Stimulated activated CD8-positive, alpha-beta memory T cell treated with anti-CD3 and anti-CD28 coated beads, Interleukin-2, amount 100 ng/mL, for 48 hours (primary cell): ENCODE measurements at places on chromosomes 11 and 22.

GRCh38 chr11:44282620-44283019 lies 27.3 kb downstream of the ALX4 start:
- DNase-seq, result no peak

GRCh38 chr11:108697872-108698473 lies 33.1 kb downstream of the DDX10 start:
- no peak for DNase-seq

- DNase-seq, result no peak
Measured at GRCh38 chr11:47051217-47051616, 114.7 kb downstream of the CSTPP1 start.

- no peak for DNase-seq
Measured at GRCh38 chr11:122714004-122714403, 58.5 kb downstream of the UBASH3B start.

DNA sequence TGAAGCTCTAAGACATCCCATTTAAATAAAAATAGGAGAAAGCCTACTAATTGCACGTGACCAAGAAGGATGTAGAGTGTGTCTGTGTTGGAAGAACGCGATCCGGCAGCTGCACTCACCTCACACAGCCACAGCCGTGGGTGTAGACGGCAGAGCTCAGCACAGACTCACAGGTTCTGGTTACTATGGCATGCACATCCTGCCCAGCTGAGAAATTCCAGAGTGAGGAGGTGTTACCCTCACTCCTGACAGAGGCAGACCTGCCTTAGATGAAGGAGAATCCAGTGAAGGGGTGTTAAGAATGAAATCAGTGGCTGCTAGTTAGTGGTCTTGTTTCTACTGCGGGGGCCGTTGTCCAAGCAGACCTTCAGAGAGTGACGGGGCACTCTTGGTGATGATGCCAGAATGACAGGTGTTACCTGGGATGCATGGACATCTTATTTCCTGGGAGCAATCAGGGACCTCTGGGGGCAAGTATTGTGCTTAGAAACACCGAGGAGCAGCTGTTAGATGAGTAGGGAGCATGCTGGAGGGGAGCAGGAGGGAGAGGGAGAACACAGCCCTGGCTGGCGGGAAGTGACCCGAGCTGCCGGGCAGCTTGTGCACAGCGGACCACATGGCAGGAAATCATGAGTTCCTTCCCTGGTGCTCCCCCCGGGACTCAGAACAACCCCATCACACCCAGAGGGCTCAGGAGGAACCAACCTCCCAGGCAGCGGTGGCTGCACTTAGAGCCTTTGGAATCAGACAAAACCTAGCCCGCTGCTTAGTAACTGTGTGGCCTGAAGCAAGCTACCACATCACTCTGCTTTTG lies 12.3 kb downstream of the KCNJ5 start:
- no peak for DNase-seq

DNA sequence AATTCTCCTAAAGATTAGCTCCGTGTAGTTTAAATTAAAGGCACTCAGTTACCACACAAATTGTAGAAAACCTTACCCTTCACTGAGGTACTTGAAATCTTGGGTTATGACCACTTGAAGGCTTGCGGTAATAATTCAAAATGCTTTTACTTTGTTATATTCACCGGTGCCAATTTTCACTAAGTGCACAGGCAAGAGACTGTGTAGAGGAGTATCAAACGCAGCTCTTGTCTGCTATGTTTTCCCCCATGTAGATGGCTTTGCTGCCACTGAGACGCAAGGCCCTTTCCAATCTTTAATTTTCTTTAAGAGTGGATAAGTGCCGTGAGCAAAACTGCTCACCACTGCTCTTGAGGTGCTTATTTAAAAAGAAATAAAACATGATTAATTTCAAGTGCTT lies 155.8 kb downstream of the CADM1 start:
- no peak for DNase-seq

GRCh38 chr11:35917676-35918075 lies 26.2 kb upstream of the LDLRAD3 start:
- DNase-seq, result no peak

- DNase-seq, result no peak
Measured at GRCh38 chr11:22802861-22803260, 26.7 kb downstream of the SVIP start.

DNA sequence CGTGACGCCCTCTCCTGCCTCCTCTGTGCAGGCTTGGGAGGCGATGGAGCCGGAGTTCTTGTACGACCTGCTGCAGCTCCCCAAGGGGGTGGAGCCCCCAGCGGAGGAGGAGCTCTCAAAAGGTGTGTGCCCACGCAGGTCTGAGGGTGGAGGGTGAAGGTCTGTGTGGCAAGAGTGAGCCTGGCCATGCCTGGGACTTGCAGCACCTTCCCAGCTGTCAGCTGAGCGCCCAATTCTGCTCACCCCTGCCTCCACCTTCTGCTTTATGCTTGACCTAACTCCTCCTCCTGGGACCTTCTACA lies 2.5 kb downstream of the PARVG start:
- DNase-seq, result no peak

DNA sequence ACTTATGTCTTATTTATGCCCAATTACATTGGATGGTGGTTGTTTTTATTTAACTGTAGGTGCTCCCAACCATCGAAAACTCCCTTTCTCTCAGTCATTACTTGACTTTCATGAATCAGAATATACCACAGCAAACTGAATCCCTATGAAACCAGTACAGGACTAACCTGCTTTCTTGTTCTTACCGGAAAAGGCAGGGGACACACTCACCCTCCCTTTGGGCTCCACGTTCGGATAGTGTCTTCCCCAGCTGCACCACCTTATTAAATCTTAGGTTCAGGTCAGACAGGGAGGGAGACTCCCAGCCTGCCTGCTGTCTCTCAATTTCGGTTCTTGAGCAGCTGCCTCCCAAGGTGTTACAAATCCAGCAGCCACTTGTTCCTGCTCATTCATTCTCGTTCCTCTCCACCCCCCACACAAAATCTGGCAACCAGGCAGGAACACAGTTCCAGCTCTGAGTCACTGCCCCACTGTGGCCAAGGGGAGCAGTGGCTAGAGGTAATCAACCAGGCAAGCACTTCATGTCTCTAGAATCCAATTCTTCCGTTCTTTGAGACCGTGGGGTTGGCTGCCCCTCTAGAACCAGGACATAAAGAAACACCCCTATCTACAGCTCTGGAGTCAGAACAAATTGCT lies 133.0 kb downstream of the PLEKHA7 start:
- no peak for DNase-seq

DNA sequence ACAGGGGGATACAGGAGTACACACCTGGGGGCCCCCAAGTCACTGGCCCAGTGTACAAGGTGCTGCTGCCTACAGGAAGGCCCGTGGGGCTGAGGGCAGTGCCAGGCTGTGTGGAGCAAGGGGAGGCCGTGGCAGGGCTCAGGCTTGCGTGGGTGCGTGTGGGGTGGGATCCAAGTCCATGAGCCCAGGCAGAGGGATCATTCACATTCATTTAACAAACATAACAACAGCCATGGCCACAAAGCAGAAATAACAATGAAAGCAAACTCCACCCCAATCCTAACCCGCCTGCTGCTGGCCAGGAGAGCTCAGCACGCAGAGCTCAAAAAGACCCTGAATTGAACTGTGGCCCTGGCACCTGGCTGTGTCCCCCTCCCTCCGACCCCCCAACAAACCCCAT lies 17.0 kb upstream of the SCGB1A1 start:
- no peak for DNase-seq

- DNase-seq, result no peak
Measured at GRCh38 chr11:60718524-60719316, 5.8 kb upstream of the MS4A18 start.

GRCh38 chr22:42438293-42438650 lies 6.1 kb upstream of the NFAM1 start:
- no peak for DNase-seq

- no peak for DNase-seq
Measured at GRCh38 chr11:10908215-10908951, 50.5 kb upstream of the ZBED5 start.

- no peak for DNase-seq
Measured at GRCh38 chr11:42778193-42778592, 533.6 kb upstream of the API5 start.

GRCh38 chr11:12824281-12825041 lies 150.2 kb downstream of the TEAD1 start:
- DNase-seq, result no peak

DNA sequence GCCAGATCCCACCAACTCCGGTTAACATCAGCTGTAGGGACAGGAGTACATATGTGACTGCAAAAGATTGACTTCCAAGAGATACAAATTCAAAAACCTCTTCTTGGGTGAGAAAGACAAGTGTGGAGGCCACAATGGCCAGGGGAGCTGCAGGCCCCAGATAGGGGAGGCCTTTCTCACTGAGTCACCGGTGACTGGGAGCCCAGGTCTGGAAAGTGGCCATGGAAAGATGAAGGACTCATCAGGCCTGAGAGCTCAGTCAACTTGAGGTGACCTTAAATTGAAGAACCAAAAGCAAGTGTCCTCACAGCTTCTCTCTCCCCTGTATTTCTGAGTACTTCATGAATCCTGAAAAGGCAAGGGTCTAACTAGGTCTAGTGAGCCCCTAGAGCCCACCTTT lies 90.4 kb upstream of the CLPB start:
- no peak for DNase-seq

DNA sequence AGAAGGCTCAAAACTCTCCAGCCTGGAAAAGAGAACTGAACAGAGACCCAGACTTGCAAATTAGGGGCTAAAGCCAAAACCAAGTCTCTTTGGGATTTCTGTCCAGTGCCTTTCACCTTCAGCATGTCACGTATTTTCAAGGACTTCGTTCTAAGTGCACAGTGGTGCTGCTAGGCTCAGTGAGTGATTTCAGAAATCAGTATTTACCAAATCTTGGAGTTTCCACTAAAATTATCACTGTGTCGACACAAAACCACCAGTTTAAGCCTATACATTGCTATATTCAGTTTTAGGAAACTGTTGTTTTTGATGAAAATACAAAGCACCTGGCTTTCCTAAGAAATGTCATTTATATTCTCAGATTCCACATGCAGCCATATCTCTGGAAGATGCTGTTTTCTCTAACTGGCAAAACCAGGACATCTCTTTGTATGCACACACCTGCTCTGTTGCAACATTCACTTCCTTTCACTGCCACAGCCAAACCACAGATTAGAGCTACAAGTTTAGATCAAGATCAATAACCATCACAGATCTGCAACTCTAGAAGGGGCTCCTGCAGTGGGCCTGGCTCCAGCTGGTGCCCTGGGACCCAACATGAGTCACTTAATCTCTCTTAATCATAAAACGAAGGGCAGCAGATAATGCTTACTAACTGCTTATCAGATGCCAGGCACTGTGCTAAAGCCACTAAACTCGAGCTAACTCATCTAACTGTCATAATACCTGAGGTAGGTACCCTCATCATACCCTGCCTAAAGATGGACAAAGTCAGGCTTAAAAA lies 22.3 kb downstream of the SMCO4 start:
- no peak for DNase-seq

- DNase-seq, result no peak
Measured at GRCh38 chr11:34680918-34681586, 60.2 kb downstream of the EHF start.

- no peak for DNase-seq
Measured at GRCh38 chr11:96256215-96257011, 86.6 kb downstream of the MAML2 start.

DNA sequence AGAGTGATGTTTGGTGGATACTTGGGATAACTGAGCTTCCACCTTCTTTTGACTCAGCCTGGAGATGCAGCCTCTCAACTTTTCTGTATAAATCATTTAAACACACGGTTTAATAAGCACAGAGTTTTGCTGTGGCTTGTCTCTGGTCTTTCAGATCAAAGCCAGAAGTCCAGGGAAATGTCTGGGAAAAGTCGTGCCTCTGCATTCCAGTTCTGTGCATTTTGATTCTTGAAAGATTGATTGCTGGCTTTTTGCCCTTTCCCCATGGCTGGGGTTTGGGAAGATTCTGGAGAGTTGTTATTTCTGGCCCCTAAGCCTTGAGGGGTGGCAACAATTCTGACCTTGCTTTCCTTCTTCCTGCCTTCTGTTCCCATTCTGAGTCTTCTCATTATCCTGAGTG lies 154.1 kb downstream of the COMMD9 start:
- no peak for DNase-seq

DNA sequence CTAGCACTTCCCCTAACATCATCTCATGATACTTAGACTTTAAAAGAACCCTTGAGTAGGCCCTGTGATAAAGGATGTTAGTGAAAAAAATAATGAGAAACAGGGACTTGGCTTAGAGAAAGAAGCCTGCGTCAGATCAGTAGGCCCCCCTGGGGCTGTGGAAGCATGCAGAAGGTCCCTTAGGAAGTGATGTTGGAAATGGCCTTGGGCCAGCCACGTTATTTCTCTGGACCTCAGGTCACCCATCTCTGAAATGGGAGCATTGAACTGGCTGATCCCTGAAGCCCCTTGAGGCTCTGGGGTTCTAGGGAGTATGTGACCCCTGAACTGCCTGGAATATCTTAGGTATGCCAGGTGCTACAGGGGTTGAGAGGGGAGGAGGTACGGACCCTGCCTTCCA lies 40.2 kb downstream of the MCM5 start:
- no peak for DNase-seq
